ENCODE measurements at places on chromosomes 12 and 14.
A peak's percentile ranks its signal among the peaks of the same experiment; 100 is the strongest.

DNA sequence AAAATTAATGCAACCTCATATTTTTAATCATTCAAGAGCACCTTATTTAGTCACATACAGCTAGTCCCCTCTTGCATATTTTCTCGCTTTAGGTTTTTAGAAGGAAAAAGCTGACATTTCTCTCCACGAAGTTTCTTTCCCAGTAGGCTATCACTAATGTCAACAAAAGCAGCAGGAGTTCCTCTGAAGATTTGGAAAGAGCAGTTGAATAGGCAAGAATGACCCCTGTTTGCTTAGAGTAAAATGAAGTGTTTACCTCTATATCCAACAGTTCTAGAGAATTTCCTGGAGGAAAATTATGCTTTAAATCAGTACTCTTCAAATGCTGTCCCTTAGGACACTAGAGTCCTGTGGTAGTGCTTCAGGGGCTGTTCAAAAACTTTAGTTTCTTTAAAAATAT lies 188.1 kb upstream of the PRKD1 start:
- no peak for DNase-seq

DNA sequence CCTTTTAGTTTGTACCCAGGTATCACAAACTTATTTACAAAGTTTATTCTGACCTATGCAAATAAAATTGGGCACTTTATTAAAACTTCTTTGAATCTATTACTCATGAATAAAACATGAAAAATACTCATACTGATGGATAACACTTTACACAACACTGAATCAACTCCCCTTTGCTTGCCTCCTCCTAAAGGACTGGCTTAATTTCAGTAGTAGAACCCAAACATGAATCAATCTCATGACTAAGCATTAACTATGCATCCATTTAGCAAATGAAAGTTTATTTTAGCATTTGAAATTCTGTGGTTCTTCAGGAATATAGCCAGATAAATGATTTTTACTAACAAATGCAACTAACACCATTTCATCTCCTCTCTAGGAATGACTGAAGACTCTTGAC lies 32.4 kb downstream of the DENND5B start:
- DNase-seq: no peak

GRCh38 chr14:24051176-24051788 lies 527 bp upstream of the CARMIL3 start:
- no peak for DNase-seq

DNA sequence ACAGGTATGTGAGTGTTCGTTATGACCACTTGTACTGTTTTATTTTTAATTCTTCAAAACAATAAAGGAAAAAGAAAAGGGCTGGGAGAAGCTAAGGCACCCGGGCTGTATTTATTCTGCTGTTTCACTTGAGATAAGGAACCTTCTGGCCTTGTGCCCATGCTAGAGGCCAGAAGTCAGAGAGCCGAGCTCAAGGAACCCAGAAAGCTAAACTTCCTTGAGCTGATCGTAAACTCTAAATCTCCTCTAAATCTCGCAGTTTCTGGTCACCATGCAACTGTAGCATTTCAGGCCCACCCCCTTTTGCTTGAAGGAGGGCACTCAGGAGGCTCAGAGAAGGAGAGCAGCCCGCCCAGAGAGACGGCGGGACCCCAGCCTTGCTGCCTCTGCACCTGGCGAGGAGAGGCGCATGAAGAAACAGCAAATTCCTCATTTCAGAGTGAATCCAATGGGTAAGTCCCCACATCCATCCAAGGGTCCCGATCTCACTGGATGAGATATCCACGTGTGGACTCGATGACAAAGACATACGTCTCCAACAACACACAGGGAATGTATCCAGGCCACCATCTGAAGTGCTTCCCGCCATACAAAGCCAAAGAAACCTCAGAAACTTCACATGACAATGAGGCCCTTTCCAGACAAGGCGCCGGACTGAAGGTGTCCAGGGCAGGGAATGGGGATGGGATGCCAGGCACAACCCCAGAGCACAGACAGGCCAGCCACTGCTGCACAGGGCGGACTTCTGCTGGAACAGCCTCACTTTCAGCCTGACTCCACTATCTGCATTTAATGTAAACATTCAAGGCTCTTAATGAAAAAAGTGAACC lies 14.6 kb downstream of the CCDC88C start:
- DNase-seq: no peak

DNA sequence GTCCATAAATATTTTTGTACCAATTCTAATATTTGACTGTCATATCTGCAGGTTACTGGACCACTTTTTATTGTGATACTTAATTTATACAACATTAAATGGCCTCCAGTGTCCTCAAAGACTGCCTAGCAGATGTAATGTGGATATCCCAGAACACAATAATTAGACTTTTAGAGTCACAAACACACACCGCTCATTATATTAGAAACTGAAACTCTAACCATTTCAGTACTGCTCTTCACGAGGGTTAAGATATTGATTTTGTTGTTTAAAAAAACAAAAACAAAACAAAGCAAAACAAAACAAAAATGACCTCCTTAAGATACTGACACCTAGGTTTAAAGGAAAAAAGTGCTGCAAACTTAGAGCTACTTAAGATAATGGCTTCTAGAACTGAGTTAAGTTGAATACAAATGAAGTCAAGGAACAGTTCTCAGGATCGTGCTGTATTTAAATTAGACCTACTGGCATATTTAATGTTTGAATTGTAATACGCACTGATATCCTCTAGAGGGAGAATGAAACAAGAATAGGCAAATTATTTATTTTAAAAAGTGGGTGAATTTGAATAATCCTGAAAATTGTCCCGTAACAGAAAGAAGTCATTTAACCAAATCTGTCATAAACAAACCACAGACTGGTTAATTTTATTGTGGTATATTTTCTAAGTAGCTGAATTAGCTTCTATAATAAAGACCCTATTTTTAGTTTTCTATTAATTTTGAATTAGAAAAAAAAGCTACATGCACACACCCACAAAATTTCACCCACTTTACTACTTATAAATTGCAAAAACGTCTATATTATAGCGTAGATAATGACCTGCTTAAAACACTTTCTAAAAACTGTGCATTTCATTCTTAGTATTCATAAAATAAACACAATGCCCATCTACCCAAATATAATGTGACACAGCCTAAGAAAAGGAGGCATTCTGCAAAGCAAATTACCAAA lies 395.2 kb upstream of the DCN start:
- no peak for DNase-seq

DNA sequence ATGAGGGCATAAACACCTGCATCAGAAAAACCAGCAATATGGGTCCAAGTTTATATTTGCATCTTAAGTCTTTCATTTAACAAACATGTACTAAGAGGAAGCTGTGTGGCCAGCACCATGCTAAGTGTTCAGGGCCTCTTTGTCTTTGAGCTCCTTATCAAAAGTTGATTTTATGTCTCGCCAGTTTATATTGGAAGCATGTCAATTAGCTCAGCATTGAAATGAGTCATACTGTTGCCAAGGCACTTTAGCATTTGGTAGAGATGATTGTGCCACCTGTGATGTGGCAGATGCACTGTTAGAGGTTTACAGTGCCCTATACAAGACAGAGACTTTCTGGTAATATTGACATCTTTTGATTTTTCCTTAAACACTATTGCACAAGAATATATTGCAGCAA lies 68.5 kb downstream of the BHLHE41 start:
- peak; percentile 6 for DNase-seq

DNA sequence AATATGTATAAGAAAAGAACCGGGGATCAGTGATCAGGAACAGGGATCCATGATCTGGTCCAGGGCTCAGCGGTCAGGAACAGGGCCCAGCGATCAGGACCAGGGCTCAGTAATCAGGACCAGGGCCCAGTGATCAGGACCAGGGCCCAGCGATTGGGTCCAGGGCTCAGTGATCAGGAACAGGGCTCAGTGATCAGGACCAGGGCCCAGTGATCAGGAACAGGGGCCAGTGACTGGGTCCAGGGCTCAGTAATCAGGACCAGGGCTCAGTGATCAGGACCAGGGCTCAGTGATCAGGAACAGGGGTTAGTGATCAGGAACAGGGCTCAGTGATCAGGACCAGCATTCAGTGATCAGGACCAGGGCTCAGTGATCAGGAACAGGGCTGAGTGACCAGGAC lies 56.3 kb downstream of the TMEM121 start:
- no peak for DNase-seq

GRCh38 chr14:61281186-61281947 lies at the start of gene TMEM30B:
TMEM30B (minus strand) TSS chr14:61281338; CDS start chr14:61281147, 191 bp downstream.
- DNase-seq: no peak

GRCh38 chr12:131457331-131458047 lies 253.4 kb upstream of the SFSWAP start:
- no peak for DNase-seq

- no peak for DNase-seq
Observed at GRCh38 chr12:29116414-29116813, 32.7 kb upstream of the FAR2 start.

DNA sequence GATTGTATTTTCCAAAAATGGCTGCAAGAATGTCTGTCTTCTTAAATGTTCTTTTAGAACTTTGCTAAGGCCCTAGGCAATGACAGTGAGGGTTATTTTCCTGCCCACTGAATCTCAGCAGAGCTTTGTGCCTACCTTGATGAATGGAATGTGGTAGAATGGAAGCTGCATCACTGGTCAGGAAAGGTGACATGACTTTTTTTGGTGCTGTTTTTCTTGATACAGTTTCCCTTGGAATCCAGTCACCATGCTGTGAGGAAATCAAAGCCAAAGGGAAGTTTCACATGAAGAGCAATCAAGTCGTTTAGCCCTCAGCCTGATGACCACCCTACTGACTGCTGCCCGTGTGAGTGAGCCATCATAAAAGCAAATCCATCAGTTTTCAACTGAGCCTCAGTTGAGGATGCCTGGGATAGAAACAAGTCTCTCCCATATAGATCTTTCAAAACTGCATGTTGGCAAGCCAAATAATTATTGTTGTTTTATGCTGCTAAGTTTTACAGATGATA lies 886.0 kb upstream of the FBXO33 start:
- no peak for DNase-seq

- no peak for DNase-seq
Observed at GRCh38 chr14:102853648-102854047, 68.8 kb upstream of the AMN start.

- DNase-seq: no peak
Observed at GRCh38 chr12:69007855-69008351, 74.9 kb upstream of the CPM start.

DNA sequence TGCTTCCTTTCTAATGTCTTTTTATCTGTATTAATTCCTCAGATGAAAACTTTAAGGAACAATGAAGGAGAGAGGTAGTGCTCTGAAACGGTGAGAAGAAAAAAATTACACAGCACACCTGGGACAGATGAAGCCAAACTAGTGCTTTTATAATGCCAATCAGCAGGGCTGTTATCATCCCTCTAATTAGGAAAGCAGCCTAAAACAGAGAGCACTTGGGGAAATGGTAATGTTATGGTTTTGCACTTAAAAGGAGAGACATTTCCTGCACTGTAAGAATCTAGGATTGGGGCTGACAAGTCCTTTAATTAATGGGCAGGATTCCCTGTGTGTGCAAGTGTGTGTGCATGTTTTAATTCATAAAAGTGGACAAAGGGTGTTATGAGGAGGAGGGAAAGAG lies 4.8 kb upstream of the LMO3 start:
- DNase-seq: no peak
